ENCODE measurements at places on chromosomes 7 and 10.

- DNase-seq, result no peak
These were observed 133.4 kb downstream of the SPAG6 start for GRCh38 chr10:22478555-22479334.

DNA sequence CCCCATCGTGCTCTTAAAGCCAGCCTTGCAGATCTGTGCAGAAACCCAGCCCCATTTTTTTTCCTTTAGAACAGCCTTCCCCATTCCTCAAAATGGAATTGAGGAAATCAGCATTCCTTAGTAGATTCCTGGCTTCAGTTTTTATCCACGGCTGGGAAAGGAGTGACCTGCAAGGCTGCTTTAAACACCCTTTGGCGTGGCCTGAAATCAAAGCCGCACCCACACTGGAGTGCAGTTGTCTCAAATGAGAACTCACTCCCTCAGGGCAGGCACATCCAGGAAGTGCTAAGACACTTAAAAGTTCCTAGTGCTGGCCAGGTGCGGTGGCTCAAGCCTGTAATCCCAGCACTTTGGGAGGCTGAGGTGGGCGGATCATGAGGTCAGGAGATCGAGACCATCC lies 34.8 kb downstream of the HTR5A start:
- no peak for DNase-seq

DNA sequence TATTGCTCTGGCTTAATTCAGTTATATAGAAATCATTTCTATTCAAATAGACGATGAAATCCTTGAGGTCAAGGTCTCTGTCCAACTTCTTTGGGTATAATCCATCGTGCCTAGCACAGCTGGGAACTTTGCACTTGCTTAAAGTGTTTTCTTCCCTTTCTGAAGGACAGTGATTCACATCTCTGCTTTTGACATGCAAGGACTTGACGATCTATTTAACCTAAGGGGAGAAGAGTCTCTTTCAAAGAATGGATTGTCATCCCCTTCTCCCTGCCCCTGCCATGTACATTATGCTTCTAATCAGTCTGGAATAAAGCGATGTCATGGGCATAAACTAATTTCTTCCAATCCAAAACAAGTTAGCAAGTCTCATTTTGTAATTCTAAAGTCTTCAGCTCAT lies 488.6 kb downstream of the KCNMA1 start:
- no peak for DNase-seq

DNA sequence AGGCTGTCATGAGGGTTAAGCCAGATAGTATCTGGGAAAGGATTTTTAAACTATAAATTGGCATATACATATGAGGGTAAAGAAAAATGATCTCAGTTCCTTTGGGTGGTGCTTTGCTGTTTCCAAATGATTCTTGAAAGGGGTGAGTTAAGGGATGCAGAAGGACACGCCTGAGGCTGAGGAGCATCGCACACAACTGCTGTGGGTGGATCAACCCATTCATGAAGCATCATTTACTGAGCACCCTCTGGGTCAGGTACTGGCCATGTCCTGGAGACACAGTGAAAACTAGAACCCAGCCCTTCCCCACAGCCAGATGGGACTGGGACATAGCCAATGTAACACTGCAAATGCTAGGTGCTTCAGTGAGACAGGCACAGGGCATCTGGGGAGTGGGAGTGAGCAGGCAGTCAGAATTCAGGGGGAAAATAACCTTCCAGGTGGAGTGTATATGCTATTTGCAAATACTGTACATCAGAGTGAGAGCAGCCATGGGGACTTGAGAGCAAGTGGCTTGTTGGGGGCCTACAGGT lies 112.1 kb downstream of the WDFY4 start:
- DNase-seq, result no peak

DNA sequence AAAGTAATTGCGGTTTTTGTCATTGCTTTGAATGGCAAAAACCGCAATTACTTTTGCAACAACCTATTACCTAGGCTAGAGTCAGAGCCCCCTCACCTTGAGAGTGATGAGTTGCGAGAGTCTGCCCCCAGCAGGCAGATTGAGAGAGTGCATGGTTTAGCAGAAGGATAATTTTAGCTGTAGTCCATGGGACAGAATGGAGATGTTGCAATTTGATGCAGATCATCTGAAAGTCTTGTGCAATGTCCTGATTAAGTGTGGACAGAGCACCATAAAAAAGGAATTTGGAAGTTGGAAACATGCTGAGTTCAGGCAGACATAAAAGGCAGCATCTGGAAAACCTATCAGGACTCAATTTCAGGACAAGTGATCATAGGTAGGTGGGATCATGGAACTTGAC lies 48.7 kb downstream of the GPR141 start:
- DNase-seq, result no peak

Measured in stimulated activated CD8-positive, alpha-beta memory T cell treated with anti-CD3 and anti-CD28 coated beads, Interleukin-15, amount 100 ng/mL, for 1 hour (primary cell).